ENCODE measurements at places on chromosomes 1 and 21.

- no peak for DNase-seq
These were observed 102.6 kb downstream of the KIAA0319L start for GRCh38 chr1:35454616-35455015.

DNA sequence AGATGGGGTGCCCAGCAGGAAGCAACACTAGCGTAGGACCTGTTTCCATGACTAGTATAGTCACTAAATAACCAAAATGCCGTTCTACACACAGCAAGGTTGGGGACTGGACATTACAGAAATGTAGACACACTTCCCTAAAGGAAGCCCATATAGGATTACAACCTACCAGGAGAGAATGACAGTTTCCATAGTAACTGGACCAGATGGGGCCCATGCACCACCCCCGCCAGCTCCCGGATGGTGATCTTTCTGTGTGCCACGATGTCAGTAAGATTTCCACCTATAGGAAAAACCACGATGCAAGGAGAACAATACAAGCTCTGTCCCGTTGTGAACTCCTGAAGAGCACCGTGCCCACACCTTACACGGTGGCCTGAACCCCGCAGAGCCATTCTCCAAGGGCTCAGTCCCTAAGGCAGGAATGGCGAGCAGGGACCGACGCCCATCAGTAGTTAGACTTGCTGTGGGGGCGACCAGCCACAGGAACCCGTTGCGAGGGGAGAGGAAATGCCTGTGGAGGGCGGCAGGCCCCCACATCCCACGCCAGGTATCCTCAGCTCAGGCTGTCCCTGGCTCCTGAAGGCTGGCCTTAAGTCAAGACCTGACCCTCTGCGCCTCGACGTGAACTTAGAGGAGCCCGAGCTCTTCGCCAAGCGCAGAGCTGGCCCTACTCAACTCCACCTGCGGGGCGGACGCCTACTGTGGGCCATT lies 13.6 kb upstream of the CEP85 start:
- DNase-seq = no peak

DNA sequence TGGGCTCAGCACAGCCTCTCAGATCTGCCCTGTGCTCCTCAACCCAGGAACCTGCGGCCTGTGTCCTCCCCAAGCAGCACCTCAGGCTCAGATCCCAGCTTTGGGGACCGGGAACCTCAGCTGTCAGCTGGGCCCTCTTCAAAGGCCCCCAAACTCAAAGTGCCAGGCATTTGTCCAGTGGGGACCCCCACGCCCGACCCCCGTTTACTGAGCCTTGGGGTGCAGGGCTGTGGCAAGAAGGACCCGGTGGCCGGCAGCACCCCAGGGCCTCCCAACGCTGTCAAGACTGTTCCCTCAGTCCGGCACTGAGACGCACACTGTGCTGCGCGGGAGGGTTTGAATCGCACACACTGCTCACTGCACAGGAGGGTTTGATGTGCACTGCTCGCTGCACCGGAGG lies 35.0 kb downstream of the MORN1 start:
- no peak for DNase-seq

GRCh38 chr1:151972542-151973248 lies 21.0 kb downstream of the S100A10 start:
- DNase-seq = no peak

- DNase-seq = no peak
These were observed 74.1 kb downstream of the PRKAA2 start for GRCh38 chr1:56719171-56719570.

DNA sequence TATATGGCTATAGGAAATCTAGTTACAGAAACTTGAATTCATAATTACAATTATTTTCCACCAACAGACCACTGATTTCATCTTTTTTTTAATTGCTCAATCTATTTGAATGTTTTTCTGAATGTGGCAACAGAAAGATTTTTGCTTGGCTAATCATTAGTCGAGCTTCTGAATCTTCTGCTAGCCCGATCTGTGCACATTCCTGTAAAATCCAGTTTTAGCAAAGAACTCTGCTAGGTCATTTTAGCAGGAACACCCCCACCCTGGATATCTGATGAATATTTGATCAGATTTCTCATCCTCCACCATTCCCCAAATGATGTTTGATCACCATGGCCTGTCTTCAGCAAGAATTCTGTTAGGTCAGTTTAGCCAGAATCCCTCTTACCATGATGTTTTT lies 176.3 kb downstream of the LEPR start:
- no peak for DNase-seq

DNA sequence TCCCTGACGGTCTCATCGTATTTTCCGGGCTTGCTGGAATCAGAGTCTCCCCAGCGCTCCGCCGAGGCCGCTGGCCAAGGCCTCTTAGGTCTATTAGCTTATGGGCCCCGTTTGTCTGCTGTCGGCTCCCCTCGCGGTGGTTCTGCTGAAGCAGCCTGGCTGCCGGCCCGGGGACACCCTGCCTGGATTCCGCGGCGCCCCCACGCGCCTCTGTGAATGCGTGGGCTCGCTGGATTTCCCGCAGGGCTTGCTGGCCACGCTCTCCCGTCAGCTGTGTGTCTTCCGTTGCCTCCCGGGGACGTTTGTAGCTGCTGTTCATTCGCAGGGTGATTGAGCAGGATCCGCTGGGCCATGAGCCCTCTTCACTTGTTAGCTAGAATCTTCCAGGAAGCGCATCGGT lies 8.4 kb downstream of the LRRC3 start:
- DNase-seq = no peak

- DNase-seq = no peak
These were observed 79.0 kb downstream of the ZNF281 start for GRCh38 chr1:200330741-200331428.
